Fibroblast of the aortic adventitia (primary cell): ENCODE measurements at places on chromosomes 3 and 15.

DNA sequence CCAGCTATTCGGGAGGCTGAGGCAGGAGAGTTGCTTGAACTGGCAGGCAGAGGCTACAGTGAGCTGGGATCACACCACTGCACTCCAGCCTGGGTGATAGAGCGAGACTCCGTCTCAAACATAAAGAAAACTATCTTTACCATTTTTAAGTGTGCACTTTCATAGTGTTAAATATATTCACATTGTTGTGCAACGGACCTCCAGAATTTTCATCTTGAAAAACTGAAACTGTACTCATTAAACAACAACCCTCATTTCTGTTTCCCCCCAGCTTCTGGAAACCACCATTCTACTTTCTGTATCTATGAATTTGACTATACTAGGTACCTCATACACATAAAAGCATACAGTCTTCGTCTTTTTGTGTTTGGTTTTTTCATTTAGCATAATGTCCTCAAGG, 375.1 kb downstream of the SHQ1 start:
- no peak for DNase-seq

- DNase-seq, result no peak
These were observed 626.6 kb downstream of the MCTP2 start for GRCh38 chr15:94858011-94858410.

DNA sequence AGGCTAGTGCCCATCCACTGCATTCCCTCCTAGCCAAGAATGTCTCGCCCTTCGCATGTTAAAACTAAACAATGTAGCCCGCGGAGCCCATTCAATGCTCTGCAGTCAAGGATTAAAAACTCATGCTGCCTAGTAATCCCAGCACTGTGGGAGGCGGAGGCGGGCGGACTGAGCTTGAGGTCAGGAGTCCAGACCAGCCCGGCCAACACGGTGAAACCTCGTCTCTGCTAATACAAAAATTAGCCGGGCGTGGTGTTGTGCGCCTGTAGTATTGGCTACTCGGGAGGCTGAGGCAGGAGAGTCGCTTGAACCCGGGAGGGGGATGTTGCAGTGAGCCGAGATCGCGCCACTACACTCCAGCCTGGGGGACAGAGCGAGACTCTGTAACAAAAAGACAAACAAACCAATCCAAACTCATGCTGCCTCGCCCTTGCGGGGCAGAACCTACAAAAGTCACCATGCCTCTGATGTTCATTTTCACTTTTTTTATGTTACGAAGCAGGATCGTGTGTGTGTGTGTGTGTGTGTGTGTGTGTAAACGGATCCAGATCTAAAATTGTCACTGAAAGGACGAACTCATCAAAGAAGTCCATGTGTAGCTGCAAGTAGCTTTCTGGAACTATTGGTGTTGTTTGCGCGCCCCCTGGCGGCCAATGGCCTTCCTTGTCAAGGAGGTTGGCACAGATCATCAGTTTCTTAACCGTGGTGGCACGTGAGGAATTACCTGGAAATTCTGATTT, 54.8 kb upstream of the SPESP1 start:
- peak; percentile 92 for DNase-seq

DNA sequence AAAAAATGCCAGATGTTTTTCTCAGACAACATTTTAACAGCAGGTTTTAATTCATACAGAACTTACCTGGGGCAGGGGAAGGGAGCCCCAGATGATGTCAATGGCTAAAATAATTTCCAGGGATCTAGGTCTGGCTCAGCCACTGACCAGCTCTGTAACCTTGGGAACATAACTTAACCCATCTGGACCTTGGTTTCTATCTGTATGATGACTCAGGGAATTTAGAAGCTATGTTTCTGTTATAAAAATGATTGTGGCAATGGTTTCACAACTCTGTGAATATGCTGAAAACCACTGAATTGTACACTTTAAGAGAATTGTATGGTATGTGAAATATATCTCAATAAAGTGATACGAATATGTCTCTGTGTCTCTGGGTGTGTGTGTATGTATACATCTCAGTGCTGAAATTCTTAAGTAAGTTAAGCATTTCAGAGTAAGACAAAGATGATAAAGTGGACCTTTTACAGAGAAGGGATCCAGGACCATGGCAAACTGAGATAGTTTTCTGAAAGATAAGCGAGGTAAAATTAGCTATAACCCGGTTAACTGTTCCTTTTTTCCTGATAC, 2.9 kb downstream of the SH3GL3 start:
- peak; percentile 45 for DNase-seq

- DNase-seq, result peak; percentile 19
These were observed 79.8 kb downstream of the EPHB1 start for GRCh38 chr3:134874737-134875413.

DNA sequence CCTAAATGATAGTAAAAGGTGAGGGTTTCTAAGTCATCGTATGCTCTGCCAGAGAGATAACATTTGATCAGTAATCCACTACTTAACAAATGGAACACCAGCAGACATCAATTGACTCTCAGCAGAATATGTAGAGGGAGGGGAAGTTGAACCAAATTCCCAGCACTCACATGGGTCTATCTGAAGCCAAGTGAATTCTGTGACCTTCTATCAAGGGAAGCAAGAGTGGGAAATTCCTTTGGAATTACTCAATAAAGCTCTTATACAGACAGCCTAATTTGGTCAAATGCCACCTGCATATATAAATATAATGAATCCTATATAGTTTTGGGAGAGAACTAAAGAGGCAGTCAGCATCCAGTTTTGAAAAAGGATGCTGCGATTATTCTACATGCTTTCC, 15.8 kb upstream of the KCNMB2 start:
- DNase-seq, result no peak
